NCI-H1417 treated with DMSO at 0.1 percent for 48 hours (cell line): ENCODE measurements at places on chromosomes 6 and 20.

- no peak for DNase-seq
These were observed 1.5 kb upstream of the FRMD1 start for GRCh38 chr6:168080393-168081077.

DNA sequence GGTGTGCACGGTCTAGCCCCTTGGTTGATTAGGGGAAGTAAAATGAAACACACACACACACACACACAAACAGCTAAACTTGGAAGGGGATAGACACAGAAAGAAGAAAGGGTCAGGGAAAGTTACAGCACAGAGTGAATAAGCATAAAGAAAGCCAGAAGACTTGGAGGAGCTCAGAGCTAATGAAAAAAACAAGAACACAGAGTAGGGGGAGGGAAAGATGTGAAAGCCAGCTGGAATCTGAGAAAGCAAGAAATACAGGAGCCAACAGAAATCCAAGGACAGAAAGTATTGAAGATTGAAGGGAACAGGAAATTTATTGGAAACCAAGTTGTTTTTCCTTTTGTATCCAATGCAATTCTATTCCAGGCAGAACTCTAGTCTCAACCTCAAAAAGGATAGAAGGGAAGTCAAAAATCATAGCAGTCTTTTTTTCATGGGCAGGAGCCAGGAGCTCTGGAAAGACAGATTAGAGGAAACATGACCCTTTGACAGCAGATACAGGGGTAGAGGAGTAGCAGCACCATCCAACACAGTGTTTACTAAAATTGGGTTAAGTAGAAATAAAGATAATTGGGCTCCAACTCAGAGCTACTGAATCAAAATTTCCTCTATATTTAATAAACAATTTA is 10.1 kb downstream of the HMGCLL1 start:
- DNase-seq = no peak

GRCh38 chr20:2114990-2115681 is 13.5 kb downstream of the STK35 start:
- DNase-seq = no peak

- no peak for DNase-seq
These were observed 19.1 kb upstream of the AAR2 start for GRCh38 chr20:36217226-36217625.

DNA sequence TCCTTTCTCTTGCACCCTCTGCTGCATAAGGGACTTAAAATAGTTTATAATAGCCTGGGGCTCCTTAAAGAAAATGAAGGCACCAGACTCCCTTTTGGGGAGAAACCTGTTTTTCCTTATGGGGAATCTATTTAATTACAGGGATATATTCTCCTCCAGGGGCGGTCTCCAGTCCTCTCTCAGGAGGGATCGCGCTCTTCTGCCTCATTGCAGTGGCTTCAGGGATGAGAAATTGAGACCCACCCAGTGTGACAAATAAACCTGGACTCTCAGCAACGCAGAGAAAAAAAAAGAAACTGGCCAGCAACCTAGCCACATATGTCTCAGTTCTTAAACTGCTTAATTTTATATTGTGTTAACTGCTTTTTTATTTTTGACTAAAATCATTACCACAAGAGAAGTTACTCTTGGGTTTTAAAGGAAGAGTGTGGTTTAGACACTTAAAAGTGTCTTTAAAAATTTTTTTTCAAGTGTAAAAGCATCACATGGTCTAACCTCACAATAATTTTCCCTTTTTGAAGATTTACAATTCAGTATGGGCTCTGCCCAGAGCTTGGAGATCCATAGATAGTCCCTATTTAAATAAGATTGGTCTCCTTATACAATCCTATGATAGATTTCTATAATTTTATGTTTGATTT is 11.7 kb upstream of the GOPC start:
- DNase-seq = no peak

- DNase-seq = no peak
These were observed 121.1 kb downstream of the TNFRSF21 start for GRCh38 chr6:47188588-47189021.

- no peak for DNase-seq
These were observed 282.9 kb downstream of the CLIC5 start for GRCh38 chr6:45732731-45733130.

DNA sequence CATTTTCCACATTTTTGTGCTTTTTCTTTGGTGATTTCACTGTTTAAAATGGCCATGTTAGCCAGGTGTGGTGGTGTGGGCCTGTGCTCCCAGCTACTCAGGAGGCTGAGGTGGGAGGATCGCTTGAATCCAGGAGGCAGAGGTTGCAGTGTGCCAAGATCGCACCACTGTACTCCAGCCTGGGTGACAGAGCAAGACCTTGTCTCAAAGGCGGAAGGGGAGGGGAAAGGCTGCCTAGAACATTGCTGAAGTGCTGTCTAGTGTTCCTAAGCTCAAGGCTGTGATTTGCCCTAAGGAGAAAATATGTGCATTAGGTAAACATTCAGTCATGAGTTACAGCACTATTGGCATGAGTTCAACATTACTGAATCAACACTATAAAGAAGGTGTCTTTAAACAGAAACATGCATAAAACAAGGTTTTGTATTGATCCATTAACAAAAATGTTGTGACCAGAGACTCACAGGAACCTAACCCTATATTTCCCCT is 14.0 kb downstream of the ZC2HC1B start:
- DNase-seq = no peak

GRCh38 chr6:1423578-1423977 is 34.2 kb downstream of the FOXF2 start:
- DNase-seq = no peak

- DNase-seq = no peak
These were observed 1244.8 kb downstream of the EPHA7 start for GRCh38 chr6:92174398-92175073.

DNA sequence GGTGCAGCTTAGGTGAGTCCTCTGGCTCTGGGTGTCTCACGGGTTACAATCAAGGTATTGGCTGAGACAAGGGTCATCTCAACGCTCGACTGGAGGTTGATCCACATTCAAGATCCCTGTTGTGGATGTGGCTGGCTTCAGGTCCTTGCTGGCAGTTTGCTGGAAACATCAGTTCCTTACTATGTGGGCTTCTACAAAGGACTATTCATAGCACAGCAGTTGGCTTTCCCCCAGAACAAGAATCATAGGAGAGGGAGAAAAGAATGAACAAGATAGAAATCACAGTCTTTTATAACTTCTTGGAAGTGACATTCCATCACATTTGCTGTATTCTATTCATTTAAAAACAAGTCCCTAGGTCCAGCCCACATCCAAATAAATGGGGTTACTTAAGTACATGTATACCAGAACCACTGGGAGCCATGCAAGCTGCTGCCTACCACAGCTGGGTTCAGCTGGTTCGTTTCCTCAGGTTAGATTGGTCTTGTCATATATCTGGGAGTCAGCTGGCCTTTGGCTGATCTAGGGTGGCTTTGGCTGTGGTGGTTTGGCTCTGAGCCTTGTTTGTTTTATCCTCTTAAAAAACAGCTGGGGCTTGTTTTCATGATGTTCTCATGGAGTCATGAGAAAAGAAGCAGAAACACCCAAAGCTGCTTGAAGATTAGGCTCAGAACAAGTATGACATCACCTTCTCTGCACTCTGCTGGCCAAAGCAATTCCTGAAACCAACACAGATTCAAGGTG is 433.2 kb upstream of the SPTLC3 start:
- DNase-seq = no peak

- DNase-seq = no peak
These were observed 46.2 kb downstream of the LY86 start for GRCh38 chr6:6634735-6635075.

DNA sequence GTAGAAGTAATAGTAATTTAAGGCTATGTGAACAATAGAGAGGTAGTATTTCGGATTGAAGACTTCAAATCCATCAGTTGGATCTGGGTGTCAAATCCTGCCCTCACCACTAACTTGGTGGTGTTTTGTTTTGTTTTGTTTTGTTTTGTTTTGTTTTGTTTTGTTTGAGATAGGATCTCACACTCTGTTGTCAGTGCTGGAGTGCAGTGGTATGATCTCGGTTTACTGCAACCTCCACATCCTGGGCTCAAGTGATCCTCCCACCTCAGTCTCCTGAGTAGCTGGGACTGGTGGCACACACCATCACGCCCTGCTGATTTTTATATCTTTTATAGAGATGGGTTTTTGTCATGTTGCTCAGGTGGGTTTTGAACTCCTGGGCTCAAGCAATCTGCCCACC is 129.4 kb upstream of the ZNF217 start:
- DNase-seq = no peak

GRCh38 chr20:47792021-47792618 is 6.8 kb upstream of the SULF2 start:
- no peak for DNase-seq
